Activated CD4-positive, CD25-positive, alpha-beta regulatory T cell treated with anti-CD3 and anti-CD28 coated beads, Interleukin-2, amount 50 U/mL, for 72 hours (primary cell): ENCODE measurements at places on chromosomes 5 and 9.

DNA sequence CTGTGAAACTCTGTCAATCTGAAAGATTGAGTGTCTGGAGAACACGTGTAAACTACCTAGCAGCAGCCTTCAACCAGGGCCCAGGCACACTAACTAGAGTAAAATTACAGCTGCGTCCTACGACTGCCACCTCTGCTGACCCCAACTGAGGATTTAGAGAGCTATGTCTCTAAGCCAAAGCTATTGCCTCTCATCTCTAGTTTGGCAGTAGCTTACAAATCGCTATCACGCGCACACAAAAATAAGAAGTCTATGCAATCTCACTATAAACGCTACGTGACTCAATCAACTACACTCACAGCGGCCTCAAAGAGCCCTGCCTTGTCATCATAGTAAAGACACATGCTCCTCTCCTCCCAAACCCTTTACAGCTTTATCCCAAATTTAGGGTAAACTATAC is 8.7 kb downstream of the PPP6C start:
- no peak for DNase-seq

- no peak for DNase-seq
Observed at GRCh38 chr5:84450617-84451414, 66.1 kb upstream of the EDIL3 start.

DNA sequence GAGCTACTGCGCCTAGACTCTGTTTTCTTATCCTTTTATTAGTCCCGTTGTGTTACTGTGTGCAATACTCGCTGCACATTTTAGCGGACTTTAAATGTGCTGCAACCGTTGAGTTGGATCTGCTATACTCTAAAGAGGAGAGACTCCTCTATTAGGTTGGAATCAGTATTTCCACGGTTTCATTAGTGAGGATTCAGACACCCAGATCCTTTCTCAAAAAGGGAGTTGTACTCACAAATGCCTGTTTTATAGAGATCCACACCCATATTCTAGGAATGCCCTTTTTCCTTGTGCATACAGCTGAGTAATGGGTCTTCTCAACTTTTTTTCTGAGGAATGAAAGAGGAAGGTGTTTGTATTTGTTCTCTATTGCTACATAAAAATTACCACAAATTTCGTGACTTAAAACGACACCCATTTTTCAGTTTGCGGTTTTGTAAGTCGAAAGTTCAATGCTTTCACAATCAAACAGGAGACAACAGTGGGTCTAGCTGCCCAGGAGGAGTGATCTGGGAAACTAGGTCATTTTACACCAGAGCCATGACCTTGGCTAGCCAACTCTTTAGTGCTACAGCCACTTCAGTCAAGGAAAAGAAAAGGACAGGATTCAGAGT is 52.8 kb upstream of the SLC44A1 start:
- no peak for DNase-seq

GRCh38 chr9:32627394-32627954 is 8.0 kb downstream of the TAF1L start:
- DNase-seq = no peak

GRCh38 chr9:132610661-132611060 is 28.3 kb downstream of the BARHL1 start:
- DNase-seq = no peak

DNA sequence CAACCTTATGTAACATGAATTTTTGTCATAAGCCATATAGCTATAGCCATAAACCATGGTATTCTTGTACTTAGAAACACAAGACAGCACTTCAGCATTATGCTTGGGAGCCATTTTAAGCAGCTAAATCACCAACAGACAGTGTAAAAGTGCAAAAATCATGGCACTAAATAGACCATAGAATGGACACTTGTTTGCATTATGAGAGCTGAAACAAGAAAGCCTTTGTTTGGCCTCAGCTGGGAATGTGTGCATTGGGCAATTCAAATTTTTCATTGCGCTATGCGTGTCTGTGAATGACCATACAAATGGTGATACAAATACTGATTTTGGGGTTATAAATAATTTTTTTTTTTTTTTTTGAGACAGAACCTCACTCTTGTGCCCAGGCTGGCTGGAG is 23.7 kb downstream of the KDM4C start:
- no peak for DNase-seq

GRCh38 chr5:168307925-168308584 is 16.6 kb downstream of the WWC1 start:
- no peak for DNase-seq

GRCh38 chr9:8693464-8693863 is 893.9 kb upstream of the DMAC1 start:
- DNase-seq = no peak

DNA sequence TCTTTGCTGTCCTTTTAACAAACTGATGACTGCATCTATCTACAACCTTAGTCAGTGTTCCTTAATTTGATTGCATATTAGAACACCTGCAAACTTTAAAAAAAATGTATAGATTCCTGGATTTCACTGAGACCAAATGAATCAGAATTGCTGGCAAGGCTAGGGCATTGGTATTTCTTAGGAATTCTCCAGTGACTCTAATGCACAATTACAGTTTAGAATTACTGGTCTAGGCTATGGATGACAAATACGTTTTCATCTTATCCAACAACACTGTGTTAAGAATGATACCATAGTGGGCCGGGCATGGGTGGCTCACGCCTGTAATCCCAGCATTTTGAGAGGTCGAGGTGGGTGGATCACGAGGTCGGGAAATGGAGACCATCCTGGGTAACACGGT is 545.9 kb upstream of the RIOK2 start:
- DNase-seq = no peak

DNA sequence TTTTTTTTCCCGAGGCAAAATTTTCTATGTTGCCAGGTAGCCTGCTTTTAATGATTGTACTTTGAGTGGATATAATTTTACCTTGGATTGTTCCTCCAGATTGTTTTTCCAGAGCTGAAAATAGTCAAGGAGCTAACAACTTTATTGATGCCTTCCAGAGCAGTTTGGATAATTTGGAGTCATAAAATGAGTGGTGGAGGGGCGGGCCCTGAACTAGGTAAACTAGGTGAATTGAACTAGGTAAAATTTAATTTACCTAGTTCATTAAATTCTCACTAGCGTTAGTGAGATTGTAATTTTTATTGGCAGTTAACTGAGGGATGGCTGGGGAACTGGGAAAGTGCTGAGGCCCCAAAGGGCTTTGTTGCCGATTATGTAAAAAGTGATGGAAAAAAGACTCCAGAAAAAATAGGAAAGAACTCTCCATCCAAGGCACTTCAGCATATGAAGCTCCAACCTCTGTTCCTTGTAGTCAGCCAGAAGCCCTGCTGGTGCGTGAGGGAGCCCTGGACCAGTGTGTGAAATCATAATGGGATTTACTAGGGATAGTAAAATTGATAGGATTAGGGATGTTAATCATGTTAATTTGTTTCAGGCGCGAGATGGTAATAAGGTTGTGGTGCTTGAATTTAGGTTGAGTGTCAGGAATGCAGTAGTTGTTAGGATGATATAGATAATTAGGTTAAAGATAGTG is 1.7 kb downstream of the DNAJC25 start:
- no peak for DNase-seq

DNA sequence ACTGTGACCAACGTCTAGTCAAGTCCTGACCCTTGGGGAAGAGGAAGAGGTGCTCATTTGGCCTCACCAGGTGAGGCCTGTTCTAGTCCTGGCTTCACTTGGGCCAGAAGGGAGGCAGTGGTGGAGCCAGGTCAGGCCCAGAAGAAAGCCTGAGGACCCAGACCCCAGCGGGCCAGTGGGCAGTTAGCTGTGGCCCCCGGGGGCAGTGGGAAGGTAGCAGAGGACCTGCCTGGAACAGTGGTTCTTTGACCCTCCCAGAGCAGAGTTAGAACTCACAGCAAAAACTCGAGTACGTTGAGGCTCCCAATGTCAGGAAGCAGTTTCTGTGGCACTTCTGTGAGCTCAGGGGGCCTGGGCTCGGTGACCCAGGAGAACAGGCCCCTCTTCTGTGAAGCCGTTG is 66.0 kb upstream of the GARNL3 start:
- no peak for DNase-seq

DNA sequence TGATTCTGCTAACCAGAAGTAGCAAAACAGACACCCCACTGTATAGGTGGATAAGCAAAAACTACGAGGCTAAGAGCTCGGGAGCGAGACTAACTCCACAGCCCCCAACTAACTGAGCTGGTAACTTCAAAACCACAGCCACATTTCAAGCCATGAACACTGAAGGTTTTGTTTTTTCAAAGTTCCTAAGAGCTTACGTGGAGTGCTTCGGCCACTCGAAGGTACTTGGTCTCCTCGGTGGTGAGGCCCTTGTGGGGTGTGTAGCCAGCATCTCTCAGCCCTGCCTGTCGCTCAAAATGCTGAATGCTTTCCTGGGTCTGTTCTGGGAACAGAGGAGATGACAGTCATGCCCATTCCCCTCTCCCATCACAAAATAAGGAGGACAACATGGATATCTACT is 11.1 kb downstream of the KIAA1191 start:
- DNase-seq = no peak

DNA sequence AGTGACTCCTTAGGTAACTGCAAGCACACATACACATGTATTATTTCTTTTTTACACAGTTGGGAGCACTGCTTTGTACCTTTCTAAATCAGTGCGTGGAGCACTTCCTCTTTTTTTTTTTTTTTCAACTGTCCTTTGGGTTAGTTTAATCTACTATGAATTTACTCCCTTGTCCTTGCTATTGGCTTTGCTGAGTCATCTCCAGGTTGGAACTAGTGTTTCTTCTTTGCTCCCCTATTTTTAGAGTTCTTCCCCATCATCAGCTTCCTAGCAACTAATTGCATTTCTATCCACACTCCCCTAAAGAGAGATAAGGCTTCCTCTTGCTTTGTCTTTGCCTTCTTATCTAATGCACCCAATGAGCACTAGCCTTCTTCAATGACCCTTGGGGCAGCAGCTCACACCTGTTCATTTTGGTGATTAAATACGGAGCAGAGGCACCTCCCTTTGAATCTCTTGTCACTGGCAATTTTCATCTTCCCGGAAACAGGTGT is 24.3 kb downstream of the S100Z start:
- DNase-seq = no peak

DNA sequence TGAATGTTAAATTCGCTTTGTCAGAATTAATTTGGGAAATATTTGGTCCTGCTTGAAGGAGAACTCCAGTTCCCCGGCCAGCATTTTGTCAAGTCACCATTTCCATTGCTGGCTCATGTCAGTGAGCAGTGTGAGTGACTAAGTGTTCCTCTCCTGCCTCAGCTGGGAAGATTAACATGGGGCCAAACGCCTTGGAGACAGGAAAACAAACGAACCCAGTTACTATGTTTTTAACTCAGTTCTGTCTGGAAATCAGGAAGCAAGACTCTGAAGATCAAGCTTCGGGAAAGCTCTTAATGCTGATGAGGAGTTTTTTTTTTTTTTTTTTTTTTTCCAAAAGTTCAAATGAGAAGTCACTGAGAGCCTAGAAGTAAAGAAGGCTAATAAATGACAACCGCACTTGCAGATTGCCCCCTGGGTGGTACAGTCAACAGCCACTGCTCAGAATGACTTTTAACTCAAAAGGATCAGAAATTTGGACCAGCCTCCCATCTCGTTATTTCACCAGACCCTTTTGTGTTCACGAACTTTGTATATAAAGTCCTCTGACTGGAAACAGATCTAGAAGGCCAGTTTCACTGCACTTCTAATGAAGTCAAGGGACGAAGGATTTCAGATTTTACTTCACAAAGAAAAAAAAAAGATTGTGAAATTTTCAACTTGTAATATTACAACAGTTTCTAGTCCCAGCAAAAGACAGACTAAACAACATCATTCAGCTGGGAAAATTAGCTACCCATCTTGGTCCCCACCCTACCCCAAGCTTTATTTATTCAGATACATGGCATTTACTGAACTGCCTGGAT is 121.3 kb downstream of the LHFPL2 start:
- no peak for DNase-seq

GRCh38 chr9:30757723-30758122 is 1626.7 kb upstream of the ACO1 start:
- no peak for DNase-seq

- DNase-seq = no peak
Observed at GRCh38 chr5:169910393-169910792, 69.9 kb downstream of the INSYN2B start.

DNA sequence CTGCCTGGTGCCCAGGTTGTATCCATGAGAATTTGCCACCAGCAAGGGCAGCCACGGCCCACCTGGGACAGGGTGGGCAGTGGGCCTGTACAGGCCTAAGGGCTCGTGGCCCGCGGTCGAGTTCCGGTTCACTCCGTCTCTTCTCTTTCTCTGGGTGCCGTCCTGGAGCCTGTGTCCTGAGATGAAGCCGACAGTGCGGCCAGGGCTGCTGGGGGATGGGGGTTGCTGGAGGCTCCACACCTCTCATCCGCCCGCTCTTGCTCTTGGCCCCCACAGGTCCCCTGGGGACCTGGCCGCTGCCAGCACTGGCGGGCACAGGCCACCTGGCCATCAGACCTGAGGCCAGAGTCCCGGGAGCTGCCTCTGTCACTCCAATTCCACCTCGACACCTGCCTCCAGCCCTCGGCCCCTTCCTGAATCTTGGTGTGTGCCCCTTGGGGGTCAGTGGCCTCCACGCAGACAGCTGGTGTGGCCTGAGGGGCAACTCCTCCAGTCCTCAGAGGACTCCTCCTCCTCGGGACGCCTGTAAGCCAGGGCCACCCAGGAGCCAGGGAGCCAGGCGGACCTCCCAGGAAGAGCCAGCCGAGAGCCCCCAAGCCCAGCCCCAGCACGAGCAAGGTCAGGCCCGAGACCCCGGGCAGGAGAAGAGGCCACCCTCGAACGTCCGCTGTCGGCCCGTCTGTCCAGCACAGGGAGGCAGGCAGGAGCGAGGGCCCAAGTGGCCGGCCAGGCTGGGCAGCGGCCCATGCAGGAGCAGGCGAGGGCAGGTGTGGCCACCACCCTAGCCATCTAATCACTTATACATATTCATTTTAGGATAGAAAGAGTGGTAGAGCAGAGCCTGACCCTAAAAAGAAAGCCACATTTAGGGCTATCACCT is 5.2 kb downstream of the LRRC26 start:
- no peak for DNase-seq

GRCh38 chr5:170238456-170239196 is 5.8 kb downstream of the C5orf58 start:
- no peak for DNase-seq

DNA sequence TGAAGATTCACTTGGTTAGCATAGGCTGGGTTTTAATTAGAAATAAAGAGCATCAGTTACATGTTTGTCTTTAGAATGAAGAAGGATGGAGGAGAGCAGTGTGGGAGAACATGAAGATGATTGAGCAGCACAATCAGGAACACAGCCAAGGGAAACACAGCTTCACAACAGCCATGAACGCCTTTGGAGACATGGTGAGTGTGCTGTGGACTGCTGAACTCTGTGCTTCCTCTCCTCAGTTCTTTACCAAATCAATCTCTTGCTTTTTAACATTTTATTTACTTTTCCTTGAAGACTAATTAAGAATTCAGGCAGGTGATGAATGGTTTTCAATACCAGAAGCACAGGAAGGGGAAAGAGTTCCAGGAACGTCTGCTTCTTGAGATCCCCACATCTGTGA is 38.2 kb upstream of the SPATA31E1 start:
- no peak for DNase-seq
